Testis (tissue), 5 donors: ENCODE measurements at places on chromosomes 5 and 9.

- no peak for DNase-seq
Observed at GRCh38 chr9:112224401-112225289, 49.5 kb upstream of the SUSD1 start.

- DNase-seq = no peak
Observed at GRCh38 chr5:114839360-114839759, 330.3 kb downstream of the TRIM36 start.

DNA sequence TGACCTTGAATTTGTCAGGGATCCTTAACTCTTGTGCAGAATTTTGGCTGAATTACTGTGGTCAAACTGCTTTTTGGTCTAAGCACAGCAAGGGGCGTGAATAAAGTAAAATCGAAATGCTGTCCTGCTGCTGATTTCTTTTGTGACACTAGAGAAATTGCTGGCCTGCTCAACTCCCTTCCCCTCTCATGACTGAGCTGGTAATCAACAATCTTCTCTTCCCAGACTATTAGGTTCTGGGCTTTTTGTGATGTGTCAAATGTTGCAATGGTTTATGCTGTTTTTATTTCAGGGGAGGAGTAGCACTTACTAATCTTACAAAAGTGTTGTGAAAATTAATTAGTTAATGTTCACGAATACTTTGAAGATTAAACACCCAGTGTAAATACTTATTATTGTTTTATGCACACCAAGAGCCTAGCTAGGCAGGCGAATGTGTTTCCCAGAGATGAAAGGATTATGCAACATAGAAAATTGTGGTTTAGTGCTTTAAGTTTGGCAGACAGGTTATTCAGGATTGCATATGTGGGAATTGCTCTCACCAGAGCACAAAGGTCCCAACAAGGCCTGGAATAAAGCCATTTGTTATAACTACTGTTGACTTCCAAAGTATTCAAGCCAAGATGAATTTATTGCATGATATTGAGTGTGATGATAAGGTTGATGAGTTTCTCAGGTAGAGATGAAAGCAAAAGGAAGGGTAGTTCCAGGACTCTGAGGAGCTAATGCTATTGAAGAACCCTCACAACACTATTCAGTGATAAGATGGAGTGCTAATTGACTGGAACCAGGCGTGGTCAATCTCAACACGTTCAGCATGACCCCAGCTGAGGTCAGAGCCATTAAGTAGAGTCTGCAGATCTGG lies 280.7 kb upstream of the ZNF608 start:
- DNase-seq = no peak

- DNase-seq = no peak
Observed at GRCh38 chr5:82820188-82820587, 257.0 kb downstream of the TMEM167A start.

DNA sequence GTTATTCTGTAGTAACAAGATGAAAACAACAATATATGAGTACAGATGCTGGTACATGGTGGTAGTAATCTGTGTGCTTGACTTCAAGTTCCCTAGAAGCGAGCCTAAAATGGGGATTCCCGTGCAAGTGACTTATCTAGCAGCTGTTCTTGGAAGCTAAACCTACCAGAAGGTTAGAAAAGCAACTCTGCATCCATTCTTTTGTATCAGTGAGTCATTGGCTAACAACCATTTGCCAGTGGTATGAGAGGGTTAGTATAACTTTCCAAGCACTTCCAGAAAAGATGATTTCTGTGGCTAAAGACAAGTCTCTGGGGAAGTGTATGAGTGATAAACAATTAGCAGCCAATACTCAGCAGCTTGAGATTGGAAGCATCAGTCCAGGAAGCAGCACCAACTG lies 787.7 kb upstream of the CDH6 start:
- no peak for DNase-seq

DNA sequence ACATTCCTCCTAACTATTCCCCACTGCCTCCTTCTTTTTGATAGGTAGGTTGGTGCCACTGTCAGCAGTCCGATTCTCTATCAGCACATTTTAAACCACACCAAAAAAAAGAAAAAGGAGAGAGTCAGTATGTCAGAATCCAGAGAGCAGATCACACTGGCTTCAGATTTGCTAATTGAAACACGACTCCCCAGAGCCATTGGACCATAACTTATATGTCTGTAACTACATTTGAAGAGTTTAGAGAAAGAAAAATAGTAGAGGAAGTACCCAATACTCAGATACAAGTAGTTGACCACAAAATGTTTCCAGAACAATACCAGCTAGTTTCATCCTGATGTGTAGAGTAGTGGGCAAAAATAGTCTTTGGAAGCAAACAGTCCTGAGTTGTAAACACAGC lies 216.6 kb downstream of the NR2F1-AS1 start:
- DNase-seq = no peak

- DNase-seq = peak; percentile 22
Observed at GRCh38 chr5:66864240-66864884, 268.2 kb downstream of the MAST4 start.

DNA sequence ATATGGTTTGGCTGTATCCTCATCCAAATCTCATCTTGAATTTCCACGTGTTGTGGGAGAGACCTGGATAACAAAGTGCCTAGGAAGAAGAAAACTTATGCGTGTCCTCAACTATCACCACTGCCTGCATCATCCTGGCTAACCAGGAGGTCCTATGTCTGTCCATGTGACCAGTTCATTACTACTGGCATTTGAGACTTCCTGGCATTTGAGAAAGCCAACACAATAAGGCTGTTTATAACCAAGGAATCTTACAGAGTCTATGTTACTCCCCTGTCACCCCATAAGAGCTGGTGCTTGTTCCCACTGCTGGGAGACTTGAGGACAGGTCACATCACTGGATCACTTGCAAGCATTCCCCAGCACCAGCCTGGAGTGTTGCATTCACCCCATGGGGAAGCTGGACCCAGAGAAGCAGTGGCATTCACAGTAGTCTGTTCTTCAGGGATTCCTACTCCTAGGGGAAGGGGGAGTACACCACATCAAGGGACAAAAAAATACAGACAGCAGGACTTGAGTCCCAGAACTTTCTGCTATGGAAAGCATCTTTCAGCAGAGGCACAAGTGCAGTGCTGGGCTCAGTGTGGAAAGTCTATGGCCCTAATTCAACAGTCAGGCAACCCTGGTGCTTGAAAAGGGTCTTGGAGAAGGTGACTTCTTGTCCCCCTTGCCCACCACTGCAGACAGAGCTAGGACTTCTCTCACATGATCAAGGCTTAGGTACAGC lies 717.1 kb downstream of the SEMA5A start:
- no peak for DNase-seq

DNA sequence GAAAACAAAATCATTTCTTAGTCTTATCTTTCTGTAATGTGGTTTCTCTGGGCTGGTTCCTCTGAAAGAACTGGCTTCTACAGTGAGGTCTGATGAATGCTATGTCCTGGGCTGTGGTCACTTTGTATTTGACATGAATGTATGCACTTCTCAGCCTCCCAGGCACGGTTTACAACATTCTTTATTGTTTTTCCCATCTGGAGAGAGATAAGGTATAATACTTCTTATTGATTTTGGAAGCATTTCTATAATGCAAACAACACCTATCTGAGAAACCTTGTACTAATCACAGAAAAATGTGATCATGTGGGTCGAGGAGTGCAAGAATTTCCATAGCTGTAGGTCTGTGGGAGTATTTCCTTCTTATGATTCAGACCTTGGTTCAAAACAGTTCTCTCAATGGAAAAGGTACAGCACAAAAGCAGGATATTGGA lies 46.9 kb downstream of the ACTBL2 start:
- no peak for DNase-seq

- DNase-seq = no peak
Observed at GRCh38 chr5:108238936-108239887, 142.7 kb downstream of the FBXL17 start.
